ENCODE measurements at places on chromosomes 5 and 9. TPM values are rescaled to one million over a fixed set of nuclear protein-coding genes. Genes with fewer than 3 reads are reported as not detected.

GRCh38 chr9:114149181-114149580 is 6.2 kb upstream of the COL27A1 start:
- no peaks in the 10 kb centered on the region for H3K36me3 ChIP-seq
- no peaks in the 10 kb centered on the region for H3K4me1 ChIP-seq
- peaks cover 15% of the 10 kb centered on the region for H3K27me3 ChIP-seq
- H3K4me3 ChIP-seq, result no peak overlapping the region

The CAVIN4 gene
- total RNA-seq, result 0.17 TPM

The PTGDS gene
- total RNA-seq, result 15.9 TPM

The SLC22A4 gene
- 8.3 TPM for total RNA-seq

DNA sequence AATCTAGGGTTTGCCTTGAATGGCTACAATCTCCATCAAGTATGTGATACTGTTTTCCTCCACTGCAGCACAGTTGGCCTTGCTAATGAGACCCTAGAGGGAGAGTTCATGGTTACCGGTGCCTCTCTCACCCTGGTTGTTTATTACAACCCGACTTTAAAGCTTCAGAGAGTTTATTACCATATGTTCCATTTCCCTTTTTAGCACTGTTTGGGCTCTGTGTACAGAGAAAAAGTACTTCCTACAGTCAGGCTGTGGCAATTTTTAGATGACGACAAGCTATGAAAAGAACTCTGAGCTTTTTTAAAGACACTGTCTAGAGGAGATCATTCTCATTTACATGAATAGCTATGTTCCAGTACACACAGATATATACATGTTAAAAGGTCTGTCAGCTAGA is 48.8 kb upstream of the PLCXD3 start:
- H3K27me3 ChIP-seq, result no peaks in the 10 kb centered on the region
- H3K27ac ChIP-seq, result no peak overlapping the region
- H3K4me1 ChIP-seq, result no peaks in the 10 kb centered on the region
- DNase-seq, result no peak

- H3K36me3 ChIP-seq, result no peaks in the 10 kb centered on the region
- peak overlapping the region; percentile 93 for H3K27ac ChIP-seq
Observed at GRCh38 chr9:89606624-89607311, 2.0 kb downstream of the GADD45G start.

The ARL14EPL gene
- total RNA-seq, result not detected

DNA sequence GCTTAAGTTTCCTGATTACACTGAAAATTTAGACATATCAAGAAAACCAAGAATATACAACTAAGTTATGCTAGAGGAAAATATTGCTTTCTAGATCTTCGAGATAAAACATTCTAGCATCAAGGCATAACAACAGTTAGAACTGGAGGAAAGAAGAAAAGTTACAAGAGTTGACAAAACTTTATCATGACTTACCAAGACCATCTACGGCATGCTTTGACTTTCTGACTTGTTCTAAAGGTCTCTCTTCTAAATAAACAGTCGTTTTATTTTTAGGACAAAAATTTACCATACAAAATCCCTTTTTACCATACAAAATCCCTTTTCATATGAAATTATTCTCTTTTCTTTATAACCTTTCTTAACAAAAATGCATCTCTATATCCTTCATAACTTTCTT is 1110.1 kb upstream of the CDH10 start:
- no peaks in the 10 kb centered on the region for H3K36me3 ChIP-seq
- no peak for DNase-seq
- H3K27me3 ChIP-seq, result no peaks in the 10 kb centered on the region

The C9orf43 gene
- total RNA-seq, result 0.61 TPM

- no peaks in the 10 kb centered on the region for H3K4me1 ChIP-seq
- no peak overlapping the region for H3K4me3 ChIP-seq
- H3K27ac ChIP-seq, result no peak overlapping the region
Observed at GRCh38 chr5:83374547-83374946, 97.0 kb upstream of the VCAN start.

GRCh38 chr5:67581203-67581602 is 384.6 kb upstream of the CD180 start:
- H3K4me1 ChIP-seq, result no peaks in the 10 kb centered on the region
- no peaks in the 10 kb centered on the region for H3K27me3 ChIP-seq
- H3K27ac ChIP-seq, result no peak overlapping the region
- no peaks in the 10 kb centered on the region for H3K36me3 ChIP-seq

GRCh38 chr9:1216532-1216931 is 166.4 kb downstream of the DMRT2 start:
- H3K27me3 ChIP-seq, result no peaks in the 10 kb centered on the region
- H3K27ac ChIP-seq, result no peak overlapping the region
- no peaks in the 10 kb centered on the region for H3K36me3 ChIP-seq

DNA sequence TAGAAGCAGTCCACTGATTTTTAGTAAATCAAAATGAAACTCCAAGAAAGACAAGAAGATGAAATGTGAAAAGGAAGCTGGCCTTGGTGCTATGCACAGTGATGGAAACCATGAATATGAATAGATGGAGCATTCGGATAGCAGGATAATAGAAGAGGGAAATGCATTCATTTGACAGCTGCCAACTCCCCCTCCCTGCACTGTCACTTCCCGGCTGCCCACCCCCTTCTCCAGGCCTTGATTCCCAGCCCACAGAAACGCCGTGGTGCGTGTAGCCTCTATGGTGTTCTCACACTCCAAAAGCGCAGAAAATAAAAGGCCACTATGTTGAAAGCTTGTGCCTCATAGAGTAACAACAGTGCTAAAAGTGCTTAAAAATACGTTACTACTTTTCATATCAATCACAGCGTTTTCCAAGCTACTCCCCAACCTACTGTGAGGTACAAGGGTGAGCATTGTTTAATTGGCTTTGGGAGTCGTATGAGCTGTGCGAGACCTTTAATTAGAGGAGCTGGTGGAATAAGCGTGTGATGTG is 26.1 kb upstream of the IFNK start:
- H3K4me3 ChIP-seq, result no peak overlapping the region
- no peaks in the 10 kb centered on the region for H3K36me3 ChIP-seq
- DNase-seq, result no peak
- no peaks in the 10 kb centered on the region for H3K27me3 ChIP-seq
- H3K4me1 ChIP-seq, result no peaks in the 10 kb centered on the region

DNA sequence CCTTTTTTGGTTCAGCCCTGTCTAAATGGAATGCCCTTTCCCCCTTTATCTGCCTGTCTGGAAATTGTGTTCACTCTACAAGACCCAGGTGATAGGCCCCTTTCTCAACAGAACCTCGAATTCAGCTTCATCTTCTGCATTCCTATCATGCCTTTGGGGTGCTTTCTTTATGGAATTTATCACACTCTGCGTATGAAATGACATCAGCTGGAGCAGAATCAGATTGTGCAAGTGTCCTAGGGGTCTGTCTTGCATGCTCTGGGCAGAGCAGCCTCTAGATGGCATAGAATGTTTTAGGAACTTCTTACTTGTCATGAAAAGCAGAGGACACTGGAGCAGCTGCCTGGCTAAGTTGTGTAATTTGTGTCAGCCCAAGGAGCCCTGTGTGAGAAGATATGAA is 84.9 kb downstream of the ISL1 start:
- H3K4me3 ChIP-seq, result no peak overlapping the region
- no peaks in the 10 kb centered on the region for H3K36me3 ChIP-seq
- H3K27ac ChIP-seq, result no peak overlapping the region
- H3K27me3 ChIP-seq, result no peaks in the 10 kb centered on the region
- no peaks in the 10 kb centered on the region for H3K4me1 ChIP-seq

DNA sequence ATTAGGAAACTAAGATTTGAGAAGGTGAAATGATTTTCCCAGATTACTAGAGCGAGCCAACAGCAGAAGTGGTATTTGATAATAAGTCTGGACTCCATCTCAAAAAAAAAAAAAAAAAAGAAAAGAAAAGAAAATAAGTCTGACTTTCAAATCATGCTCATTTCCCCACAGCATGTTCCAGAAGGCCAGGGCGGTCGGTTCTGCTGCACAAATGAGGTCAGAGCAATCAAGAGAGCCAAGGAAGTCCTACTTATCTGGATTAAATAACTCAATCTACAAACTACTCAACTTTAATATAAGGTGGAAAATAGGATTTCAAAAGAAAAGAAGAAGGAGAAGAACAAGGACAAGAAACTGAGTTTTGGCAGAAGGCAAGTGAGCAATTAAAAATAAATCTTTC is 130.4 kb upstream of the RASA1 start:
- no peak overlapping the region for H3K27ac ChIP-seq
- DNase-seq, result no peak
- no peaks in the 10 kb centered on the region for H3K4me1 ChIP-seq
- no peaks in the 10 kb centered on the region for H3K27me3 ChIP-seq
- H3K36me3 ChIP-seq, result no peaks in the 10 kb centered on the region

The DAPK1 gene
- total RNA-seq, result 17.5 TPM

DNA sequence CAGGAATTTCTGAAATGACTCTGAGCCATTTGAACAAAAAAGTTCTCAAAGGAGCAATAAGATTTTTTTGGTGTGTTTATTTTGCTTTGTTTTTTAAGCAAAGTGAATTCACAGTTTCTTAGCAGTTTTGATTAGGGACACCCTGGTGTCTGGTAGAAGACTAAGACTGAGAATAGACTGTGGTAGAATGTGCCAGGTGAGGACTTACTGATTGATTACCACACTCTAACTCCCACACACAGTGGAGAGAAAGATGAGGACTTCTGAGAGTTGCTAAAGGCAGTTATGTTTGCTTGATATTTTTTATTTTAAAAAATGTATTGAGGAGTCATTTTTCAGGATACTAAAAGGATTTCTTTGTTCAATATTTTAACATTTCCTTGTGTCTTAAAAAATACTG is 175.1 kb downstream of the CD180 start:
- H3K4me3 ChIP-seq, result no peak overlapping the region
- H3K36me3 ChIP-seq, result no peaks in the 10 kb centered on the region
- no peak overlapping the region for H3K27ac ChIP-seq
- H3K4me1 ChIP-seq, result no peaks in the 10 kb centered on the region
- DNase-seq, result no peak
- H3K27me3 ChIP-seq, result no peaks in the 10 kb centered on the region

The CARD19 gene
- total RNA-seq, result 56.3 TPM

GRCh38 chr9:117707561-117707960 is 3.4 kb downstream of the TLR4 start:
- H3K36me3 ChIP-seq, result no peaks in the 10 kb centered on the region
- H3K27ac ChIP-seq, result no peak overlapping the region
- no peaks in the 10 kb centered on the region for H3K4me1 ChIP-seq
- DNase-seq, result no peak

DNA sequence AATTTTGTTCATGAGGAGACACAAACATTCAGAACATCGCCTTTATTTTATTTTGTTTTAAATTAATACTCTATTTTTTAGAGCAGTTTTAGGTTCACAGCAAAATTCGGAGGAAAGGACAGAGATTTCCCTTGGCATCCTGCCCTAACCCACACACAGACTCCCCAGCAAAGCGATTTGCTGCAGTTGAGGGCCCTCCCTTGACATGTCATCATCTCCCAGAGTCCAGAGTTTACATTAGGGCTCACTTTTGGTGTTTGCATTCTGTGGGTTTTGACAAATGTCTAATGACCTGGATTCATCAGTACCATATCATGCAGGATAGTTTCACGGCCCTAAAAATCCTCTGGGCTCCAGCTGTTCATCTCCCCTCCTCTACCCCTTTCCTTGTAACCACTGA is 33.6 kb upstream of the COL5A1 start:
- no peak for DNase-seq
- no peaks in the 10 kb centered on the region for H3K36me3 ChIP-seq
- H3K4me1 ChIP-seq, result no peaks in the 10 kb centered on the region
- no peak overlapping the region for H3K27ac ChIP-seq

The CCDC152 gene
- total RNA-seq, result 0.27 TPM

DNA sequence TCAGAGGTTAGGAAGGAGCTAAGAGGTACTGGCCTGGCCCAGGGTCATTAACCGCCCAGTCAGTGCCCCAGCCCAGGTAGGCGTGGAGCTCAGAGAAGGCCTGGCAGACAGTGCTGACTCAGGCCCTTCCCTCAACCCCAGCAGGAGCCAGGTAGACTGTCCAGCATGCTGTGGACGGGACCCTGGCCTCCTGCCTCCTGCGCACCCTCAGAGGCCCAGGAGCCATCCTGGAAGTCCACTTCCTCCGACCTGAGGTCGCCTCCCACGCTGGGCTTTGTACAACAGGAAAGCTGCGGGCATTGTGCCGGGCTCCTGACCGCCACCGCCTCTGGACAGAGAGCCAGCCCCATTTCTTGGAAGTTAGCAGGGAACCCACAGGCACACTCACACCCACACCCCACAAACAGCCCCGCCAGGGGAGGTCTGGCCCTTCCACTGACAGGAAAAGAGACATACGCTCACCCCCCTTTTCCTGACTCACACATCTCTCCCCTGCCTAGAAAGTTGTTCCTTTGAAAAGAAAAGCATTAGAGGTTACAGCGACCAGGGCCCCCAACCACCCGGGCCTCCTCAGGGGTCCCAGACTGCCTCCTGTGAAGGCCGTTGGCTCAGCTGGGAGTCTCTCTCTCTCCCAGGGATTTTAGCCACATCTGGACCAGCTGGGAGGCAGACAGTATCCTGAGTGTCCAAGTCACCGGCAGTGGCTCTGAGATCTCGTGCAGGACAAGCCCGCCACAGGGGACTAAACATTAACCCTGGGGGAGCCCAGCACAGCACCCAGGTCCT is 7.7 kb downstream of the RALGDS start:
- DNase-seq, result no peak
- H3K27ac ChIP-seq, result peak overlapping the region; percentile 29
- H3K4me3 ChIP-seq, result no peak overlapping the region
- peaks cover 12% of the 10 kb centered on the region for H3K36me3 ChIP-seq
- peaks cover 27% of the 10 kb centered on the region for H3K4me1 ChIP-seq
- no peaks in the 10 kb centered on the region for H3K27me3 ChIP-seq

The TTC16 gene
- 0.07 TPM for total RNA-seq

The TSSK1B gene
- not detected for total RNA-seq

DNA sequence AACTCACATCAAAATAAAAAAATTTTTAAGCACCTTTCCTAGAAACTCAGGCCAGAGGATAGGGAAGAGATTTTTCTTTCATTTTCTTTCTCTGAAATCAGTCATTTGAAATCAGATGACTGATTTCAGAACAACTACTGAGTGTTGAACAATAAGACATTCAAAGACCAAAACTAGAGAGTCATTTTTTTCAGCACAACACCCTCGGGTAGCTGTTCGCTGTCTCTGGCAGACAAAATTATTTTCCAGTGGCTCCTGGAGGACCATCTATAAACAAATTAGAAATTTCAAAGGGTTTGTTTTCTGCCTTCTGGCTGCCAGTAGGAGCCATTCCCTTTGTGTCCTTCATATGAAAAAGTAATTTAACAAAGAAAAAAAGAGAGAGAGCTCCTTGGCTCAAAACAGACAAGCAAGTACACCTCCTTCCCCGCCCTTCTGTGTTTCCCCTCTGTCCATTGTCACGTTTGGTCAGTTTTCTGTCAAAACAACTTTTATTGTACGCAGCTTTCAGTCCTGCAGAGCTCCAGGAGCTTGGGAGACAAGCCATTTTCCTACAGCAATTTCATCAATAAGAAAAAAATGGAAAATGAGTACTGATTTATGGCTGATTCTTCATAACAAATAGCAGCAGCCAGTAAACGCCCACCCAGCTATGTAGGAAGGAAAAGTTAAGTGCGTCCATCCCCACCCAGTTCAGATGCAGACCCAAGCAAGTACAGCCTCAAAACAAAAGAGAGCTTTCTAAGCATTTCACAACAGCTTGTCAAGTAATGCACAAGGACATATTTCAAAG is 405.2 kb downstream of the ZNF608 start:
- no peak for DNase-seq
- no peak overlapping the region for H3K4me3 ChIP-seq
- H3K27ac ChIP-seq, result no peak overlapping the region
- no peaks in the 10 kb centered on the region for H3K36me3 ChIP-seq
- no peaks in the 10 kb centered on the region for H3K27me3 ChIP-seq
- H3K4me1 ChIP-seq, result no peaks in the 10 kb centered on the region

GRCh38 chr9:130823435-130823834 is 11.6 kb upstream of the ABL1 start:
- peaks cover 4% of the 10 kb centered on the region for H3K4me1 ChIP-seq
- DNase-seq, result no peak
- H3K36me3 ChIP-seq, result no peaks in the 10 kb centered on the region
- no peak overlapping the region for H3K4me3 ChIP-seq
- H3K27ac ChIP-seq, result no peak overlapping the region

The ADAMTS2 gene
- 2.9 TPM for total RNA-seq
